Placental pericyte (primary cell): ENCODE measurements at places on chromosomes 11 and 22. TPM values are rescaled to one million over a fixed set of nuclear protein-coding genes. Genes with fewer than 3 reads are reported as not detected.

SYCE3 gene
- not detected in 2 replicates for total RNA-seq

PANX2 gene
- total RNA-seq = 0.86 and 3.7 TPM in 2 replicates

MMP8 gene
- 0.14 TPM in 1 of 2 replicates, not detected in the other for total RNA-seq

C22orf42 gene
- total RNA-seq = not detected in 2 replicates

AQP11 gene
- 0.88 and 1.0 TPM in 2 replicates for total RNA-seq

SLC22A12 gene
- total RNA-seq = not detected in 2 replicates

MTFP1 gene
- 29.6 and 35.0 TPM in 2 replicates for total RNA-seq

TLCD5 gene
- 6.6 and 16.0 TPM in 2 replicates for total RNA-seq

MAPK12 gene
- 41.5 and 55.6 TPM in 2 replicates for total RNA-seq

TRIM48 gene
- total RNA-seq = not detected in 2 replicates

OR4C6 gene
- total RNA-seq = not detected in 2 replicates

RRP7A gene
- total RNA-seq = 20.8 and 55.7 TPM in 2 replicates

MYO18B gene
- total RNA-seq = not detected in 2 replicates

UPK3A gene
- total RNA-seq = not detected in 2 replicates

VSIG10L2 gene
- total RNA-seq = not detected in 2 replicates
